A549 (cell line): ENCODE measurements at places on chromosomes 3 and 15.

DNA sequence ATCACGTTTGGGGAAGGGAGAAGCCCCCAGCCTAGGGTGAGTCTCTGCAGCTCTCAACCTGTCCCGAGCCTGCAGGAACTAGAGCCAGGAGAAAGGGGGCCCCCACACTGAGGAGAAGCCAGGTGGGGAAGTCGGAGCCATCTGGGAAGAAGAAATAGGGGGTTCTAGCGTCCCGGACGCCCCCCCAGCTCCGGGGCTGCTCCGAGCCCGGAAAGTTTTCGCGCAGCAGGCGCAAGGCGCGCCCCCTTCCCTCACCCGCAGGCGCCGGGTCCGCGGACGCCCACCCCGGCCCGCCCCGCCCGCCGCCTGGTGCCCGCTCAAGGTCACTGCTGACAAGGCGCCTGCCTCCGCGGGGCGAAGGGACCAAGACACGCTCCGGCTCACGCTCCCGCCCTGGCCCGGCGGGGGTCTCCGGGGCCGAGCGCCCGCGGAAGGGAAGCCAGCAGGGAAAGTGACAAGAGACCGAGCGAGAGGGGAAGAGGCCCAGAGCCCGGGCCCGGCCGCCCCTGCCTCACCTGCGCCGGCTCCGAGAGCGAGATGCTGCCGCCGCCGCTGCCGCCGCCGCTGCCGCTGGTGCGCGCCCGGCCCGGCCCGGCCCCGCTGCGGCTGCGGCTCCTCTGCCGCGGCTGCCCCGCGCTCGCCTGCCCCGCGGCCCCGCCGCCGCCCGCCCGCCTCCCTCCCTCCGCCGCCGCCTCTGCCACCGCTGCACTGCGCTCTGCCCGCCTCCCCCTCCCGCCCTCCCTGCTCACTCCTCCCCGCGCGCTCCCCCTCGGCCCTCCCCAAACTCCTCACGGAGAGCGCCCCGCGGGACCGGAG is 108.4 kb upstream of the SLC6A11 start:
- DNase-seq = no peak

- DNase-seq = no peak
Observed at GRCh38 chr3:28835751-28836150, 445.1 kb upstream of the RBMS3 start.

DNA sequence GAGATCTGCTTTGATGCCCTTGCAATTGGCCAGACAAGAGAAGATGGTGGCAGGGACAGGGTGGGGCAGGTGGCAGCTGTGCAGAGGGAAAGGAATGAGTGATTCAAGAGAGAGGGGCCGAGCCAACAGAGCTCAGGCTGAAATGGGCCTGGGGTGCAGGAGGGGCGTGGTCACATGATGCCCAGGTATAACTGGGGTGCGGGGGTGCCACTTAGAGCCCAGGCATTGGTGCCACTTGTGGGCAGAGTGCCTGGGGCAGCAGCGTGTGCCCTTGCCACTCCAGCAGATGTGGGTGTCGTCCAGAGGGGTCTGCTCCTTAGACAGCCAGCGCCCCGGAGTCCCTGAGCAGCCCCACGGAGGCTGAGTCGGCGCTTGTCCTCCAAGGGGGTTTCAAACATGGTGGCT is 88.7 kb downstream of the PLXNA1 start:
- no peak for DNase-seq

DNA sequence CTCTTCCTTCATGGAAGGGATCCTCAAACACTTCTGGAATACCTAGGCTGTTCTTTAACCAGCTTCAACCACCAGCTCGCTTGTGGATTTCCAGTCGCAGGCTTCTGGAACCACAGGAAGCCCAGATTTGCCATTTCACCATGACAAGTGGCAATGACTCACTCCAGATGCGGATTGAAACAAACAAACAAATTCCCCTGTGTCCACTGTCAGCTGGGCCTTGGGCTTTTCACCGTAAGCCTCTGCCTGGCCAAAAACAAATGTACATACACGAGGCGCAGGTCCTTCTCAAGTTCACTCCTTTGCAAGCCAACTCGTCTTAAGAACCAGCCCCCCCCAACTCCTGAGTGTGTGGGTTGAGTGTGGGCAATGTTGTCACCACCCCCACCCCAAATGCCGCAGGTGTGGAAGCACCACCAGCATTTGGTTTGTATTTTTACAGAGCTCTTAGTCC is 8.8 kb downstream of the BCL6 start:
- DNase-seq = peak; percentile 62

- DNase-seq = no peak
Observed at GRCh38 chr3:130895690-130896488, 2.0 kb downstream of the ATP2C1 start.

GRCh38 chr3:189459231-189459630 is 172.0 kb upstream of the TP63 start:
- no peak for DNase-seq

DNA sequence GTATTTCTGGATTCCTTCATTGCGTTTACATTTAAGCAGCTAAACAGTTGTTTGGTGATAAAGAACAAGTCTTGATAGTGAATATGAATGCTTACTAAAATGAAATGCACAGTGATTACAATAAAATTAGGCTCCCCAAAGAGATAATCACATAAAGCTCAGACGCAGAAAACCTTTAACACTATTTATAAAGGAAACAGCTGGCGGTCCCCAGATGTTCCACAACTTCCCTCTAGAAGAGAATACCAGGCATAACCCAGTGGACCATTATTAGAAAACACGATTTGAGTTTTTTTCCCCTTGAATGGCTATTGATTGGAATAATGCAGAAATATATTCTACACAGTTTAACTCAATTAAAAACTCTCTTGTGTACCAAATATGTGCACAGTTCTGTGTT is 573.2 kb downstream of the DIPK2A start:
- DNase-seq = no peak

- DNase-seq = no peak
Observed at GRCh38 chr15:52923626-52924025, 133.5 kb upstream of the ONECUT1 start.

DNA sequence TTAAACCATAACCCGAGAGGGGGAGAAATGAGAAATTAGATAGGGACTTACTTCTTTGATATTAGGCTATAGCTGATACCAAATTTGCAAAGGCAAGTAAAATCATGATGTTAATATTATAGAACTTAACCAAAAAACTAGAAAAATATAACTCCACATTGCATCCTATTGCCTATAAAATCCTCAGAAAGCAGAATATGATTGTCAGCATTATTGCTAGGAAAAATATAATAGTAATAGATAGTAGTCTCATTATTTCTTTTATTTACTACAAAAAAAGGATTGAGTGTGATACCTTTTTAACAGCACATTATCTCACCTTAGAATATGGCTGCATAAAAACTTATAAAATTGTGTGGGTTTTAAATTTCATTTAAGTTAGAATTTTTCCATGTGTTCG is 206.5 kb upstream of the CDIN1 start:
- DNase-seq = no peak

DNA sequence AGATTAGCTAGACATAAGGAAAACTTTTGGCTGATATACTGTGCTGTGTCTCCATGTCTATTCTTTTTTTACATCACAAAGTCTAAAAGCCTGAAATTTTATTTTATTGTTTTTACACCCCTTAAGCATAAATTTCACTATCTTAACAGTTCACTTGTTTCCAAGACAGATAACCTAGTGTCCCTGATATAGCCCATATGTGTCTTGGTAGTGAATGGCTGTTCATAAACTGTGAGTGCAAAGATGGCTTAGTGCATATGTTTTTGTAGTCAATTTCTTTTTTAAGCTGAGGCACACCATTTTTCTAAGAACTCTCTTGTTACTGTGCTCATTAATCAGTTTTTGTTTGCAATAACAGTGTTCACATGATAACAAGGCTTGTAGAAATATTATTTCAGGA is 381.1 kb downstream of the OXSM start:
- no peak for DNase-seq
